ENCODE measurements at places on chromosomes 3 and 15. TPM values are rescaled to one million over a fixed set of nuclear protein-coding genes. Genes with fewer than 3 reads are reported as not detected.
A peak's percentile ranks its signal among the peaks of the same experiment; 100 is the strongest.

DNA sequence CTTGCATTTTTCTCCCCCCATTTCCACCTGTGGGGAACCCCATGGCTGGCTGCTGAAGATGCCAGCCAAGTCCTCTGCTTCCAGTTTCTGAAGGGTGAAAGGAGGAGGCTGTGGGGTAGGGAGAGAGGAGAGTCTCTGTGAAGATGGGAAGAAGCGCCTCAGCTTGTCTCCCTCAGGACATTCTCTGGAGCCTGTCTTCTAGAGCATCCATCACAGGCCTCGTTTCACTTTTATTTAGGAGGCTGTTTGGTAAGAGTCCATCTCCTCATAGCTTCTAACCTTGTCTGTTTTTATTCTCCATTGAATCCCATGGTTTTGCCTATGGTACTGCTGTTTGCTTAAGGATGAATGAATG, 8.8 kb upstream of the LCTL start:
- H3K36me3 ChIP-seq = no peaks in the 10 kb centered on the region
- no peak overlapping the region for H3K4me3 ChIP-seq
- H3K27ac ChIP-seq = no peak overlapping the region
- H3K27me3 ChIP-seq = no peaks in the 10 kb centered on the region
- no peak for DNase-seq
- peaks cover 3% of the 10 kb centered on the region for H3K4me1 ChIP-seq

DNA sequence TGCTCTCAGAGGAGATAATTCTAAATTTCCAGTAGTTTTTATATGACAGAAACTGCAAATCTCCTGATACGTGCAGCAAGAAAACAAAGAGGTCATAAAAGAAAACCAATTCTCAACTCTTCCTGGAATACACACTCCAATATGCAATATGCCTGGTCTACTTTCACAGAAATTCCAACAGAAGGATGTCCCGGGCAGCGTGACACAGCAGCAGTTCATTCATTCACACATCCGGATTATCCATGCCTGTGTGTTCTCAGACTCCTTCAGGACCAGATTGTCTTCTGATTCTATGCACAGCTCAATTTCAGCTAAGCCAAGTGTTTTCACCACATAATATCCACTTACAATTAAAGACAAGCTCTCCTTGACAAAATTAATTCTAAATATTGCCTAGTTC, 64.3 kb downstream of the FBN1 start:
- 0 out of 2 replicates have a peak overlapping the region, but pooled peaks have one; percentile 3 for H3K27ac ChIP-seq
- peaks cover 27% of the 10 kb centered on the region for H3K4me1 ChIP-seq
- DNase-seq = no peak
- H3K4me3 ChIP-seq = no peak overlapping the region

Gene NOX5
- 0.05 TPM for polyA plus RNA-seq

Gene FOXB1
- not detected for polyA plus RNA-seq

Gene PLCD1
- 20.2 TPM for polyA plus RNA-seq

GRCh38 chr3:9659849-9660248, 10.5 kb downstream of the MTMR14 start:
- no peaks in the 10 kb centered on the region for H3K4me1 ChIP-seq
- no peak overlapping the region for H3K4me3 ChIP-seq
- no peaks in the 10 kb centered on the region for H3K27me3 ChIP-seq
- H3K36me3 ChIP-seq = peaks cover 24% of the 10 kb centered on the region
- no peak overlapping the region for H3K27ac ChIP-seq

- peak within 1 kb of the TSS; percentile 77 for H3K4me3 ChIP-seq
- peak; percentile 70 for DNase-seq
- 0 out of 2 replicates have a peak, but pooled peaks cover 3% of the 10 kb centered on the region for H3K36me3 ChIP-seq
These were observed at the start of gene TAGLN3 for GRCh38 chr3:111998636-111999483. Gene TAGLN3, plus strand, starts transcription at chr3:111998922. Its CDS starts 501 bp downstream, at chr3:111999423.

Measured in SK-N-SH (cell line).